Ecto neural progenitor cell (in vitro differentiated cells): ENCODE measurements at places on chromosomes 7 and 10.

GRCh38 chr10:124428207-124428777 lies 9.6 kb upstream of the OAT start:
- no peak for DNase-seq

- DNase-seq = no peak
Measured at GRCh38 chr7:87445897-87446296, 29.6 kb downstream of the ABCB4 start.

GRCh38 chr7:27163288-27164044 lies 1.9 kb downstream of the HOXA9 start:
- DNase-seq = no peak

DNA sequence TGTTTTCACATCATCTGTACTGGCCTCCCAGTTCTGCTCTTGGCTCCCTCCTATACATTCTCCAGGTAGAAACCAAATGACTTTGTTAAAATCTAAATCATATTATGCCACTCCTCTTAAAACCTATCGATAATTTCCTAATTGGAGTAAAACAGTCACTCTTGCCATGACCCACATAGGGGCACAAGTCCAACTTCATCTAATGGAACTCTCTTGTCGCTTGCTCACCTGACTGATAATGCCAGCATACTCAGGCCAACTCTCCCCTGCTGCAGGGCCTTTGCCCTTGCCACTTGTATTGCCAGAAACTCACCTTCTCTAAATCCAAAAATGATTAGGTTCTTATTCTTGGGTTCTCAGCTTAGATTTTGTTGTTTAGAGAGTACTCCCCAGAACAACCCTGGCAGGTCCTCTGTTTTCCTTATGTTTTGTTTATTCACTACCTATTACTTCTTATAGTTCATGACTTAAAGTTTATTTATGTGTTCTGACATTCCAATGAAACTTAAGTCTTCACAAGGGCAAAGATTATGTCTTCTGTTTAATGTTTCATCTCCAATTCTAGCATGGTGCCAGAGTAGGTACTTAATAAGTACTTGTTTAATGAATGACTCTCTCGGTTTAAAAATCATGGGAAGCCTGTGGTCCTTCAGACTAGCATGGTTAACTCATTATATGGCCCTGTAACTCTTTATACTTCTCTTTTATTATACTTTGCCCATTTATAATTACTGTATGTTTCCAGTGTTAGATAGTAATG lies 345.9 kb upstream of the SMIM30 start:
- DNase-seq = no peak

DNA sequence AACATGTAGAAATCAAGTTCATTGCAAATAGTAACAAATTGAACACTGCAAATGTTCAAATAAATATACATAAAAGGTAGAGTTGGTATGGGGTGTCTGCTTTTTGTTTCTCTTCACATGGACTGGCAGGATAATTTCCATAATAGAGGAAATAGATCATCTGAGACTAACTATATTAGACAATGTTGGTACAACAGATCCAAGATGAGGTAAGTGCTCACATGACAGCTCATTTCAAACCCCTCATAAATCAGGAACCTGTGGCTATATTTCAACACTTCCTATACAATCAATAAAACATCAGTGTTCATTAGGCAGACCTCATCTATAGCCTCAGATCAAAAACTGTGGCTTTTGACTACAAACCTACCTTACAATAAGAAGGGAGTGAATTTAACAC lies 469.1 kb downstream of the GRM8 start:
- DNase-seq = no peak

GRCh38 chr7:112929421-112929820 lies 139.2 kb upstream of the TMEM168 start:
- no peak for DNase-seq

DNA sequence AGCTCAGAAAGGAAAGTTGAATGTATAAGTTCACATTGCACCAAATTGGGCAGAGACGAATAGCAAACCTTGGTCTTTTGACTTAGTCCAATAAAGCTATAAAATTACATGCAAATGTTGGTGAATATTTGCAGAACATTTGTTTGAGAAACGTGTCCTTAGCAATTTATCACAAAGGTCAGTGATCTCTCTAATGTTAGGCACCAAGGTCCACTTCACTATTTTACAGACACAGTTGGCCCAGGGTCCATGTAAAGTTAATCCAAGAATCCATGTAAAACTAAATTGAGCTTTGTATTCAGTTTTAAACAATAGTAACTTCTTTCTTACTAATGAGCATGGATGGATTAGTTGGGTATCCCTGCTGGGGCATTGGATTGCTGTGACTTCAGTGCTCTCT lies 617.7 kb downstream of the NRG3 start:
- no peak for DNase-seq

DNA sequence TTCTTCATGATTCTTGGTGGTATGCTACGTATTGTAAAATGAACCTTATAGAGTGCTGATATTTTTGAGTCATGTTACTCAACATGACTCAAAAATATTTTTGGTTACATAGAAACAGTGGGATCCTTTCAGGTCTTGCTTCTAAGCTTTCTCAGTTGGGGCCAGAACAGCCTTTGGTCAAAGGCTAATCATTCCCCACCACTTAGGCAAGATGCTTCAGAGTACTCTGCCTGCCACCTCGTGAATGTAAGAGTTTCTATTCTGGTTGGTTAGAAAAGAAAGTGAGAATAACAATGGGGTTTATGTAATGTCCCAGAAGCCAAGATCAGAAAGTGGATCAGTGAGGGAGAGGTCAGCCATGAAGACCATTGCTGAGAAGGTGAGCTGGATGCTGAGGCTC lies 327.8 kb downstream of the TCERG1L start:
- DNase-seq = no peak

DNA sequence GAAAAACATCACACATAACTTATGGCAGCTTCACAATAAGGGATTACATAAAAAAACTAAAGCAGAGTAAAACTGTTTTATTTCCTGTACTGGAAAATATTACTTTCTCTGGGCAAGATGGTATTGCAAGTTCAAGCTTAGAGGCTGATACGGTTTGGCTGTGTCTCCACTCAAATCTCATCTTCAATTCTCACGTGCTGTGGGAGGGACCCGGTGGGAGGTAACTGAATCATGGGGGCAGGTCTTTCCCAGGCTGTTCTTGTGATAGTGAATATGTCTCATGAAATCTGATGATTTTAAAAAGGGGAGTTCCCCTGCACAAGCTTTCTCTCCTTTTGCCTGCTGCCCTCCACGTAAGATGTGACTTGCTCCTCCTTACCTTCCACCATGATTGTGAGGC lies 5.1 kb upstream of the LRRC27 start:
- DNase-seq = no peak

DNA sequence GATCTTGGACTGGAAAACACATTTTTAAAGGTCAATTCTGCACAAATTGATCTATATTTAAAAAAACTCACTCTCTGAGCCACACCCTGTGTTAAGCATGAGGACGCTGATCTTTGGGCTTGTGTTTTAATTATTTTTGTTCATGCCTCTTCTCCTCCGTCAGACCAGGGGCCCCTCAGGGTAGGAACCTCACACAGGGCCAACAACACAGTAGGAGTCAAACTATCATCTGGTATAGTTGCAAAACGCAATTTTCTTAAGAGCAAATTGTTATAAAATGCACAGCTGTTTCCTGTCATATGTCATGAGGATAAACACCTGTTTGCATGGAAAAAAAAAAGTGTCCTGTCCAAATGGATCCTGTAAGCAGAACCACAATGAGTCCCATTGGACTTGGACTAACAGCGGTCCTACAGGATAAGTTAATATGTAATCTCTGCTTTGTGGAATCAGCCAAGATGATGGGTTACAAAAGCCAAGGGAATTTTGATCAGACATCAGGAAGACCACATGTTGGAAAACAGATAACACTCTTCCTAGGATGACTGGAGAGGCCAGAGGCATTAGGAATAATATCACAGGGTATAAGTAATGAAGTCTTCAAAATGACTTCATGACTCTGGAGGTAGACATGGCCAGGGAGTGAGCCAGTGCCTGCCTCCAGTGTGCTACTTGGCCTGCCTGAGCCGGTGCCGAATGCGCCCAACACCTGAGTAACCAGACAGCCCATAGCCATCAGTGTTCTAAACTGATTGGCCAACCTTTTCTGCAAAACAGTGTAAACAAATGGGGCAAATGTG lies 184.9 kb upstream of the ADCY1 start:
- peak; percentile 17 for DNase-seq

- DNase-seq = no peak
Measured at GRCh38 chr7:85583131-85583953, 396.5 kb upstream of the SEMA3D start.

GRCh38 chr7:157577796-157578339 lies 241.1 kb downstream of the DNAJB6 start:
- no peak for DNase-seq

DNA sequence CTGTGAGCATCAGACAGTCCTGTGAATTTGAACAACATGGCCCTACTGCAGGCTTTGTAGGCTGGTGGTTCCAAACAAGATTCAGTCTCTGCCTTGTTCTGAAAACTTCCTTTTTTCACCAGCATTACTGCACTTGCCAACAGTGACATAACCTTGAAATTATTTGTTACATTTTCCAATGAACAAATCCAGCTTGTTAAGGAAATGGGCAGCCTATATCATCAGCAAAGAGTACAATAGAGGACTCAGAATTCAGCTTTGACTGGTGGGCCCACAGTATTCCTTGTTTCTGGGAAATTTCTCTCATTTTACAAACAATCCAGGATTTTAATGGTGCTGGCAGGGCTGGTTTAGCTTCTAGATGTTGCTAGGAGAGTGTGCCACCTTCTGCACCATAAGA lies 703.7 kb upstream of the FZD8 start:
- no peak for DNase-seq

DNA sequence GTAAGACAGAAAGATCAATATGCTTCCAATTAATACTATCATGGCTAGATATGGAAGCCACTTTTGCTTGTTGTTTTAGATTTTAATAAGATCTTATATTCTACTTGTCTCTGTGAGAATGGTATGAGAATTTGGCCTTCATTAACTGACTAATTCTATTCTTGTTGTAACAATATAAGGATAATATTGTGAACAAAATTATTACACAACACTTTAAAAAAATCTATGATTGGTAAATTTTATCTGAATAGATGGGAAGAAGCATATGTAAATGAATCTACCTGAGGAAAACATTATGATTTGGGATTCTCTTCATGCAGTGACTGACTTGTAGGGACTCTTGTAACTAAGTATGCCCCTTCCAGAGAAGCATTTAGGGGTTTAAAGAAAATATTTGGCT lies 308.9 kb upstream of the KCND2 start:
- DNase-seq = no peak

DNA sequence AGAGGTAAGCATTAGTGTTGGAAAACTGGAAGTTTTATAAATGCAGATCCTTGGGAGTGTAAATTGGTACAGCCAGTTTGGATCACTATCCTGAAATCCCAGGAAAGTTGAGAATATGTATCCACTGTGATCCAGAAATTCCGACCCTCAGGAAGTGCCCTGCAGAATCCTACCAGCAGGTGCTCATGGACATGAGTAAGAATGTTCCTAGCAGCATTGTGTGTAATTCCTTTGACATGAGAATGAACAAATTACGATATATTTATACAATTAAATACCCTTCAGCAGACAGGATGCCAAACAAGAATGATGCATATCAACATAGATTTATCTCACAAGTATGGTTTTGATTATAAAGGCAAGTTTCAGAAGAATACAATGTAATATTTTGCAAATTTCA lies 181.6 kb downstream of the XPNPEP1 start:
- no peak for DNase-seq

DNA sequence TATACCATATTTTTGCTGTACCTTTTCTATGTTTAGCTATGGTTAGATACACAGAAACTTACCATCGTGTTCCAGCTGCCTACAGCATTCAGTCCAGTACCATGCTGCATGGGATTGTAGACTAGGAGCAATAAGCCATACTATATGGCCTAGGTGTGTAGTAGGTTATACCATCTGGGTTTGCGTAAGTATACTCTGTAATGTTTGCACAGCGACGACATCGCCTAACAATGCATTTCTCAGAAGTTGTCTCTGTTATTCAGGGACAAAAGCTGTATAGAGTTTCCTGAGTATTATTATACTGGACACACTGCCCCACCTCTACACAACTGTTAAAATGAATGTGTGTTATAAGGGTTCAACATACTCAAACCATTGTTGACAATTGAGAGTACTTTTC lies 93.8 kb upstream of the MKI67 start:
- DNase-seq = no peak

DNA sequence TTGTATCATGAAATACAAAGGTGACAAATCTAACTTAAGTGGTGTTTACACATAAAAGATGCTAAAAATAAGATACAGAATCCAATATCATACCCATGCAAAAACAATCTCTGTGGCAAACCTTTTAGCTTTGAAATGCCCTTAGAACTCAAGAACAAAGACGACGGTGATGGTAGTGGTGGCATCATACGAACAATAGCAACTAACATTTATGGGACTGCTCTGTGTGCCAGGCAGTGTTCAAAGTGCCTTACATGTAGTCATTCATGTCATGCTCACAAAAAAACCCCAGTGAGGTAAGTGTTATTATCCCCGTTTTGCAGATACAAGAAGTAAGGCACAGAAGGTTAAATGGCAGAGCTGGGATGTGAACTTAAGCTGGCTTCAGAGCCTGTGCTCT lies 563.9 kb downstream of the PARD3 start:
- no peak for DNase-seq

DNA sequence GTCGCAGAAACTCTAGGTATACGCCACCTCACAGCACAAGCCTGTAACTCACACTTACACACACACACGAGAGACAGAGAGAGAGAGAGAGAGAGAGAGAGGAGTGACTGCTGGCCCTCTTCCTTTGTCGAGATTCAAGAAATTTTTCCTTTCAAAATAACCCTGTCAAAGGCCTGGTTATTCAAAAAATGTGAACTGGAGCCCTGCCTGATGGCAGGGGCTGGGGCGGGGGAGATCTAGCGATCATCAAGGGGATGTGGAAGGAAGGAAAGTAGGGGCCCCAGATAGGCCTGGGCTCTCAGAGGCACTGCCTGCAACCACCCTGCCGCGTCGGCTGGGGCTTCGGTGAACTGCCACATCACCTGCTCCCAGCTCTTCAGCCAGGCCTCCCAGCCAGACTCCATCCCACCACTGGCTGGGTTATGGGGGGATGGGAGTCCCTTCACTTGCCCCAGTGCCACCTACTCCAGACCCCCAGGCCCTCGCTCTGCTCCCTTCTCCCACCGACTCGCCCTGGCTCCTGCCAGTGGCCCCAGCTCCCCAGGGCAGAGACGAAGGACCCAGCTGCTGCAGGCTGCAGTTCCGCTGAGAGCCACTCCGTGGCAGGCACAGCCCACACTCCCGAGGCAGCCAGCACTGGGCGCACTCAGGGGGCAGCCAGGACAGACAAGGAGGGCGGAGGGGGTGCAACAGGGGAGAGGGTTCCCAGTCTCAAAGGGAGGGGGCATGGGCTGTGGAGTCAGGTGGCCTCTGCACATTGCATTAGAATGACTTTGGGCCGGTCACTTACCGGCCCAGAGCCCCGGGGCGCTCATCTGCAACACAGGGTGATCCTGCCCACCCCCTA lies 15.3 kb downstream of the KCNH2 start:
- peak; percentile 85 for DNase-seq

DNA sequence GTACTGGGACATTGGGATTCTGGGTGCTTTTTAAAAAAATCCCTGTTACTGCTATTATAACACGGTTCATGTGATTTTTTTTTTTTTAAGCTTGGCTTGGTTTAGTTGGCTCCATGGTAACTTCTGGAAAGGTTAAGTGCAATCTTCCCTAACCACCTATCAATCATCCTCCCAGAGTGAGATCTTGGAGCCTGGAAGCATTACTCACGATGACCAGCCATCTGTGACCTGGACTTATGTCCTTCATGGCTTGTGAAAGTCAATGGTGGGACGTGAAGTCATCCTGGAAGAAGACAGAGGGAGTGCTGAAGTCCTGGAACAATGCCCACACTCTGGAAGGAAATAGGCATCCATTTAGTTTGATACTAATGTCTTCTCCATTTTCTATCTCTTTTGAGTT lies 135.5 kb upstream of the FRMD4A start:
- DNase-seq = no peak
